Esophagus squamous epithelium (tissue), 5 donors: ENCODE measurements at places on chromosomes 11 and 22.

GRCh38 chr22:20002128-20002527 is 14.5 kb downstream of the ARVCF start:
- DNase-seq, result no peak

DNA sequence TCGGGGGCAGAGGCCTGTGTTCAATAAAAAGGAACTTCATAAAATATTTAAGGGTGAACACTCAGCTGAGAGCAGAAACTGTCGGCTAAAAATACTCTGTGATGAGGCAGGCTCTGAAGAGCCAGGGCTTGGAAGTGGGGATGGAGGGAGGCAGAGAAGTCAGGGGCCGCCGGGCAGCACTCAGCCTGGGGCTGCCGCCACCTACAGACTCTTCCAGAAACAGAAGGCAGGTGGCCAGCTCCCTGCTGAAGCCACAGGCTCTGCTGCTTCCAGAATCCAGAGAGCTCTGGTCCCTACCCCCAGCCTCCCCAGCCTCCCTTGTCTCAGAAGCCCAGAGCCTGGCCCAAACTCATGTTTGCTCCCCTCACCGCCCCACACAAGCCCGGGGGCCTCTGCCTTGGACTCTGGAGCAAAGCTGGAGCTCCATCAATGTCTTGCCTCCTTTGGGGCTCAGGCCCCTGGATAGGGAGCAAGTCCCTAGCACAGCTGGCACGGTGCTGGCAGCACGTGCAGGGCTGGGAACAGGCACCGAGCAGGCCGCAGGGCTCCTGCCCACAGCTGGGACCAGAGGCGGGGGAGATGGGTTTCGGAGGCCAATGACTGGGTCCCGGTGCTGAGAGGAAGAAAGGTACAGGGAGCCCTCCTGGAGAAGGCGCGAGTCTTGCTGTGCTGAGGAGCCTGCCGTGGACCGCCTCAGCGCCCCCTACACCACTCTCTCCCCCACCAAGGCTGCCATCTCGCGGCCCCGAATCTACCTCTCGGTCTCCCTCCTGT is 8.2 kb downstream of the LRFN4 start:
- DNase-seq, result no peak

DNA sequence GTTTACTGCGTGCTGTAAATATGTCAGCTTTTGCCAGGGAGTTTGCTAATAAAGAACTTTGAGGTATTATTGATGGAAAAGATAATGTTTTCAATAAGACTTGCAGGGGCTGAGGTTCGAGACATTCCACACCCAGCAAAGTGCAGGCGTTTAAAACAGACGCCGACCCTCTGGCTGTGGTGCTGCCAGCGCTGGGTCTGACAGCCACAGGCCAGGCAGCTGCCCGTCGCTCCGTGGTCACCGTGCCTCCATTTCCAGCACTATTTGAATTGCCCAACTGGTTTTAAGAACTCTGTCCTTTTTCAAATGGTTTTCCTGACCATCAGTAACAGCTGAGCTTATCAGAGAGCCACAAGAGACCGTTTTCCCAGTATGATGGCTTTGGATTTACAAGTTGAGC is 28.1 kb upstream of the ALX4 start:
- DNase-seq, result no peak

DNA sequence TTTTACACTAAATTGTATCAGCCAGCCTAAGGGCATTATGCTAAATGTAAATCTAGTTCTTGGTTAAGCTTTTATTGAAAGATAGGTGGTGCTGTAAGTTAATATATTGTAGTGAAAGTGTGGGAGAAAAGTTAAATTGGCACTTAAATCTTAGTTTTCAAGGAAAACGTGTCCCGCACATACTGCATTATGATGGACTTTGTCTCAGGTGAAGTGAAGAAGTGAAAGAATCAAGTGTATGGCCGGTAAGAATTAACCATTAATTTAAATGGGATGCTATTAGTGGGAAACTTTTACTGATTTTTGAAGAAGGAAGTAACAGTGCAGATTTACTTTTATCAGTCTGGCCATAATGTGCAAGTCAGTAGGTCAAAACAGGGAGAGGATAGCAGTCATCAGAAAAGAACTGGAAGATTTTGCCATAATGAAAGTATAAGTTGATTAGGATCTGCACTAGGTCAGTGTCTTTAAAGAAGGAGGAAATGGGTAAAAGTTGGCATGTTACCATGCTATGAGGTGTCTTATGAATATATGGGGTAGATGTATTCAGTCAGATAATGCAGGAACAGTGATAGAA is 81.6 kb downstream of the PDHX start:
- DNase-seq, result no peak

GRCh38 chr11:46119352-46120216 is 1.7 kb downstream of the PHF21A start:
- no peak for DNase-seq

- DNase-seq, result no peak
Measured at GRCh38 chr11:16844268-16844771, 105.9 kb downstream of the C11orf58 start.

- DNase-seq, result no peak
Measured at GRCh38 chr11:116500947-116501602, 271.7 kb downstream of the BUD13 start.

DNA sequence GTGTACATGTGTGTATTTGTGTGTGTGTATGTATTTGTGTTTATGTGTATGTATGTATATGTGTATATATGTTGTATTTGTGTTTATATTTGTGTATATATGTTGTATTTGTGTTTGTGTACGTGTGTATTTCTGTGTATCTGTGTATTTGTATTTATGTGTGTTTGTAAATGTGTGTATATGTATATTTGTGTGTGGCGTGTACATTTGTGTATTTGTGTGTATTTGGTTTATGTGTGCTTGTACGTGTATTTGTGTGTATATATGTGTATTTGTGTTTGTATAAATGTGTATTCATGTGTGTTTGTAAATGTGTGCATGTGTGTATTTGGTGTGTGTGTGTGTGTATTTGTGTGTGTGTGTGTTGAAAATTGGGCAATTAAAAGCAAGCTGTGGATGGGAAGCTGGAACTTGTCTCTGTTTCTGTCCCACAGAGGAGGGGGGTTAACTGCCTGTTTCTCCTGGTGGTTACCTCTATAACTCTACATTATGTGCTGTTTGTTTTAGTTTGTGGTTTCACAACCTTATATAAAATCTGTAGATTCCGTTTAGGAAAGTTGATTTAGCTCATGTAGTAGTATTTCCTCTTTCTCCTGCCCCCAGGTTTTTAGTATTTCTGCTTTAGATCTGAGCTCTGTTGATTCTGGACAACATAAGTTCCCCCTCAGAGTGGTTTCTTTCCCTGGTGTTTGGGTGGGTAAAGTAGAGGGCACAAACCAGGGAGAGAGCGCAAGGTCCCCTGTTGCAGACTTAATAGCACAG is 28.9 kb downstream of the AP2A2 start:
- DNase-seq, result no peak

GRCh38 chr22:44256085-44256484 is 56.7 kb downstream of the SHISAL1 start:
- no peak for DNase-seq

DNA sequence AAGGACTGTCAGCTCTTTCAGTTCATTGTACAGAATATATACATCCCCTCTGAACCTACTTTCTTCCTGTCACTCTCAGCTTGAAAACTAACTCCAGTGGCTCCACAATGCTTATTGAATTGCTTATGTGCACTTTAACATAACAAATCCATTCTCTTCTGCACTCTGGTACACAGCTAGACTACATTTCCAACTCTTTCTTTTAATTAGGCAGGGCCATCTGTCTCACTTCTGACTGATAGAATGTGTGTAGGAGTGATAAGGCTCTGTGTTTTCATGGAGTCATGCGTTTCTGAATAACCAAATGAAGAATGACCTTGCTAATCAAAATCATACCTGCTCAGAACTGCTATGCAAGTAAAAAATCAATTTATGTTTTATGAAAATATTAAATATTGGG is 278.5 kb upstream of the CCDC179 start:
- no peak for DNase-seq

DNA sequence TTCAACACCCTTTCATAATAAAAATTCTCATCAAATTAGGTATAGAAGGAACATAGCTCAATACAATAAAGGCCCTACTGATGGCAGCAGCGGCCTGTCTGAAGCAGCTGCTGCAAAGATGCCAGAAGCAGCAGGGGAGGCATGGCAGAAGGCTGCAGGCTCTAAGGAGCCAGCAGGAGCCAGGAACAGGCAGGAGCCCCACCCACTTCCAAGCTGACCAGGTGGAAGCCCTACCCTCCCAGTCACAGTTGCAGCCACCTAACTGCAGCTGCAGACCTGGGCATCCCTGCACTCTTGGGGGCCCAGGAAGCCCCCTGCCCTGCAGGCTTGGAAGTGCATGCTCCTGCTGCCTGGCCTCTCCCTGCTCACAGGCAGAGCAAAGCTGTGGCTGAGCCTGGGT is 18.2 kb upstream of the OR6A2 start:
- no peak for DNase-seq

GRCh38 chr22:24426851-24427499 is 424 bp upstream of the ADORA2A start:
- DNase-seq, result no peak

- no peak for DNase-seq
Measured at GRCh38 chr11:76670485-76671236, at the start of gene LRRC32. LRRC32 (minus strand) TSS chr11:76670747; CDS start chr11:76665954, 4,793 bp downstream.

GRCh38 chr11:75719340-75720239 is 2.0 kb downstream of the MOGAT2 start:
- no peak for DNase-seq

- no peak for DNase-seq
Measured at GRCh38 chr11:27698872-27699241, 1.4 kb downstream of the BDNF start.

- no peak for DNase-seq
Measured at GRCh38 chr11:68854273-68854958, 12.7 kb upstream of the CPT1A start.

DNA sequence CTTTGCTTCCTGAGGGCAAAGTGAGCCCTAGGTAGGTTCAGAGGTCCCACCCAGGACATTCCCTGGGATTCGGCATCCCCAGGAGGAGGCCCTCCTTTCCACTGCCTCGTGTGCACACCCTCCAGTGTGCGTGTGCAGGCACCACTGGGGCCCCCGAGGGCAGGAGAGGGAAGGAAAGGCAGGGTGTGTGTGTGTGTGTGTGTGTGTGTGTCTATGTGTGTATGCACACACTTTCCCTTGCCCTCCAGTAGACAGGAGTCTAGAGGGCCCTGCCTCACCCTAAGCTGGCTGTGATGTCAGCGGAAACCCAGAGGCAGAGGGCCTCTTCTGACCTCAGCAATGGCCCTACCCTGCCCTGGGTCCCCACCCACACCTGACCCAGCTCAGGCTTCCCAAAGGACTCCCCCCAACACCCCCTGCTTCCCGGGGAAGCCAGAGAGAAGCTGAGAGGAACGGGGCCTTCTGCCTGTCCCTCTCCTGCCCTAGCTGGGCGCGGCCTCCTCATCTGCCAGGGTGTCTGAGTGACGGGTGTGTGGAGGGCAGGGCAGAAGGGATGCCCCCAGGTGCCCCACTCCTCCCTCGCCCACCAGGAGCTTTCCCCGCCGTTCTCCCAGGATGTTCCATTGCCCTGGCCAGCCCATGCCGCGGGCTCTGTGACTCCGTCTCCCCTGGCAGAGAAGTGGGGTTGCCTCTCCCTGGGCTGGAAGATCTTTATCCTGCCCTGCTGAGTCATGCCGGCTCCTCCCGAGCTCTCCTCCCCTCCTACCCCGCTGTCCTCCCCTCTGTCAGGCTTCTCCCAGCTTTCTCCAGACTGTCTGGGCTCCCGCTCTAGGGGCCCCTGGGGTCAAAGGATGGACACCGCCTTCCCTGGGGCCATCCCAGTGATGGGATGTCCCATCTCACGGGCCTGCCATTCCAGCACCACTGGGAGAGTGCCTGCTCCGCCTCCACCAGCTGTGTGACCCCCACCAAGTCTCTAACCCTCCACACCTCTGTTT is 6.0 kb upstream of the CLCF1 start:
- DNase-seq, result no peak

DNA sequence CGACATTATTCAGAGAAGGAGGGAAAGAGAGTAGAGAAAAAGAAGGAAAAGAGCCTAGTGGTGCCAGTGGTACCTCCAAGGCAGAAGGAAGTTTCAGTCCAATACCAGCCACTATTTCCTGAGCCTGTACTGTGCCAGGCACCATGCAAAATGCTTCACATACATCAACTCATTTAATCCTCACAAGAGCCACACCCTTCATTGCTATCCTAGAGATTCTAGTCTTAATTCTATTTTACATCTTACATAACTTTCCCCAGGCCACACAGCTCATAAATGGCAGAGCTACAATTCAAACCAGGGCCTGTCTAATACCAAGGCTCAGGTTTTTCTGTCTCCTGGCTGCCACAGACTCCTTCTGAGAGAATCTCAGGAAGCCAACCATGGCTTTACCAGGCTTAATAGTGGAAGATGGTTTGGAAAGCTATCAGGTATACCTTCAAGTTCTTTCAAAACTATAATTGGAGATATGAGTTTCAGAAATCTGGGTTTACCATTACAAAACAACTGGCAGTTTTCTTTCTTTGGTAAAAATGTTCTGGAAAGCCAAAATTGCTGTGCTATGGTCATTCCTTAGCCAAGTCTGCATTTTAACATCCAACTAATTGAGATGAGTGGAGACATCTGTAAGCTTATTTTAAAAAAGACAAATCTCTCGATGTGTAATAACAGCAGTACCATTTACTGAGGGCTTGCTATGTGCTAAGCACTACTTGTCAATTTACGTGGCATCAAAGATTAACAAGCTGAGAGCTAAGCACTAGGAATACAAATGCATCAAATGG is 225.1 kb upstream of the PITPNB start:
- no peak for DNase-seq

DNA sequence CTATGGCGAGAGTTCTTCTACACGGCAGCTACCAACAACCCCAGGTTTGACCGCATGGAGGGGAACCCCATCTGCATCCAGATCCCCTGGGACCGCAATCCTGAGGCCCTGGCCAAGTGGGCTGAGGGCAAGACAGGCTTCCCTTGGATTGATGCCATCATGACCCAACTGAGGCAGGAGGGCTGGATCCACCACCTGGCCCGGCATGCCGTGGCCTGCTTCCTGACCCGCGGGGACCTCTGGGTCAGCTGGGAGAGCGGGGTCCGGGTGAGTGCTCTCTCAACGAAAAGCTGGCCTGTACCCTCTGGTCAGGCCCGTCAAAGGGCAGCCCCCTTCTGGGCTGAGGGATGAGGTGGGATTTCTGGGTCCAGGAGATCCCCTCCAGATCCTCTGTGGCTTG is 15.9 kb upstream of the MAPK8IP1 start:
- DNase-seq, result no peak

GRCh38 chr11:67615728-67616430 is 9.1 kb downstream of the NDUFV1 start:
- no peak for DNase-seq

- no peak for DNase-seq
Measured at GRCh38 chr22:50627642-50628542, at the start of gene ARSA. ARSA (minus strand) TSS chr22:50628152; CDS start chr22:50627779, 373 bp downstream.

- DNase-seq, result no peak
Measured at GRCh38 chr11:8654503-8654902, 28.0 kb downstream of the TRIM66 start.

GRCh38 chr11:12845739-12846358 is 163.3 kb upstream of the RASSF10 start:
- DNase-seq, result no peak

- DNase-seq, result no peak
Measured at GRCh38 chr11:113615773-113616172, 90.3 kb downstream of the TMPRSS5 start.

GRCh38 chr11:61551634-61552033 is 29.2 kb downstream of the SYT7 start:
- no peak for DNase-seq
